NCI-H1436 treated with DMSO at 0.1 percent for 48 hours (cell line): ENCODE measurements at places on chromosomes 7 and 10.

DNA sequence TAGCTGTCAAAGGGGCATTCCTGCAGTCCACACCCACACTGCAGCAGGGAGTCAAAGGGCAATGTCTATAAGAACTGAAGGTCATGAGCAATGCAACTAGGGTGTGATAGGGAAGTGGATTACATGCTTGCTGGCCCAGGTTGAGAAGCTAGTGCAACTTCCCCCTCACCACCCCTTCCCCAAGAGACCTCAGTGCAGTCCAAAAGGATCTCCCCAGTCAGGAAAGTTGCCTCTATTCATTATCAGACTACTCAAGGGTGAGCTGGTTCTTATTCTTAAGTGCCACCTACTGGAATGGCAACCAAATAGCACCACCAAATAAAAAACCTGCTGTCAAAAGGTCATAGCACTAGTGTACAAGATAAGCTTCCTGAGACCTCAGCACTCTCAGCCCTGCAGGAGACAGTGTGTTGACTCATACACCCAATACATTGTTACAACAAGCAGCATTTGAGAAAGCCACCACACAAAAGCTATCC lies 28.2 kb downstream of the MTERF1 start:
- DNase-seq: no peak

DNA sequence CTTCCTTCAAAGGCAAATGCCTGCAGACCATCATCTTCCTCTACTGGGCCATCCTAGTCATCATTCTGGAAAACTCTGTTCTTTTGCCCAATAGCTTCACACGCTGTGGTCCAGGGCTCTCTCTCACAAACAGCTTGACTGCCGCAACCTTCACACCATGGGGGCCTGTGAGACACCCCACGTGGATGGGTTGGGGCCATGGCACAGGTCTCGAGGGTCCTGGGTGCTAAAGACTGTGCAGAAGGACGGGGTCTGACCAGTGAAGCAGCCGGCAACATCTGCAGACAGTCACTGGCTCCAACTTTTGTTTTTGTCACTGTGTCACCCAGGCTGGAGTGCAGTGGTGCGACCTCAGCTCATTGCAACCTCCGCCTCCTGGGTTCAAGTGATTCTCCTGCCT lies 28.1 kb downstream of the BRI3 start:
- no peak for DNase-seq

GRCh38 chr10:46077731-46078413 lies 31.8 kb upstream of the MSMB start:
- DNase-seq: no peak

GRCh38 chr7:44784364-44784763 lies 12.1 kb upstream of the PPIA start:
- DNase-seq: no peak

DNA sequence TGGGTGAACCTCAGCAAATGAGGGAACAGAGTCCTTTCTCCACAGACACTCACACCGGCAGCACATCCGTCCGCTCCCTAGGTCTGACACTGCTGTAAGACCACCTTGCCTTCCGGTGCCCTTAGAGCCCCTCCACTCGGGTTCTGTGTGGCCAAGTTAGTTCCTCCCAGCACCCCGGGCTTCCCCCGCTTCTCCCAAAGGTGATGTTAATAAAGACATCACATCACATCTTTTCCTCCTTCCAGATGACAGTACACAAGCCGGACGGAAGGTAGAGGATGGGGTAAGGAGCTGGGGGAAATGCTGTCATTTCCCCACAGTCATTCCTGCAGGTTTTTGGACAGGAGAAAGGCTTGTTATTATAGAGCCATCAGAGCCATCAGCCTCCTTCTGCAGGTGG lies 42.3 kb downstream of the OAT start:
- DNase-seq: no peak
